ENCODE measurements at places on chromosomes 3 and 15.

GRCh38 chr3:15310491-15311370, 21.7 kb downstream of the SH3BP5 start:
- DNase-seq = peak; percentile 94

DNA sequence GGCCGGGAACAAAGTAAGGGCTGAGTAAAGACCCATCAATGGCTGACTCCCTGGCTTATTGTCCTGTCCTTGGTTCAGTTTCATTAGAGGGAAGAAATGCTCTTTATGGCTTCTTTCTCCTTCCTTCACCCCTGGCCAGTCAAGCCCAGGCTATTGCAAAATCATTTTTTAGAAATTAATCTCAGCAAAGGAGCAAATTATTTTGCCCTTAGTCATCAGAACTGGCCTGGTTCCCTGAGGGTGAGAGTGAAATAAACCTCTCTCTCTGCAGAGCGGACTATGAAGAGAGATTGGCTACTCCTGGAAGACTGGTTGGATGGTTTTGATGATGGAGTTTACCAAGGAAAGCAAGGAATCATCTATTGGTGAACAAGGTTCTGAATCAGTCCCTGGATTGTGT, 52.7 kb upstream of the OXTR start:
- DNase-seq = no peak

GRCh38 chr3:106030627-106030963, 161.8 kb upstream of the CBLB start:
- no peak for DNase-seq

DNA sequence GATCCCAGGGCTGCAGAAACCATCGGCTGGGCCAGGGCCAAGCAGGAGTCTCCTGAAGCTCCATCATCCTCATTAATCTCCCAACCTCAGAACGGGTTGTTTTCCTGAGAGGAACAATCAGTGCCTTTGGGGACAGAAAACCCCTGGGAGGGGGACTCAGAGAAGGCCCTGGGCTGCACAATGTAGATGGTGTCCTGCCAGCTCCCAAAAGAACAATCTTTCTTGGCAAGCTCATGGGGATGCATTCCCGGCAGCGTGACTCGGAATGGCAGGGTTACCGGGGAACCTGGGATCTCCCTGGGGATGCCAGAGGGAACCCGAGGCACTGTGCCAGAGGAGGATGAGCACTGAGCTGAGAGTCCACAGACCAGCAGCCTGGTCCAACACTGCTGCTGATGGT, 72.1 kb upstream of the ATP2B2 start:
- DNase-seq = no peak

GRCh38 chr3:38107911-38108648, 28.8 kb downstream of the ACAA1 start:
- DNase-seq = no peak

GRCh38 chr3:12394569-12395271, 89.6 kb upstream of the TSEN2 start:
- DNase-seq = no peak

DNA sequence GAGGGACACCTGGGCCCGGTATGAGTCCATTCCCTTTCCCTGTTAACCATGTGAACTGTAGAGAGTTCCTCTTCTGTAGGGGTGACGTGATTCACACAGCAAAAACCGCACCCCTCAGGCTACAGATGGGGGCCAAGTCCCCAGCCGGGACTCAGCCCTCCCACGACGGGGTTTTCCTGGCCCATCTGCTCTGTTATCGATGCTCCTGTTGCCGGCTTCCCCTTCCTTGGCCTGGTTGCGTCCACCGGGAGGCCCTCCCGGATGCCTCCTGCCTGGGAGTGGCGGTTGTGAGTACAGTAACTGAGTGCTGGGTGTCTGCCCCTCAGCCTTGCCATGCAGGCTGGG, 817 bp upstream of the PLXNA1 start:
- peak; percentile 14 for DNase-seq

DNA sequence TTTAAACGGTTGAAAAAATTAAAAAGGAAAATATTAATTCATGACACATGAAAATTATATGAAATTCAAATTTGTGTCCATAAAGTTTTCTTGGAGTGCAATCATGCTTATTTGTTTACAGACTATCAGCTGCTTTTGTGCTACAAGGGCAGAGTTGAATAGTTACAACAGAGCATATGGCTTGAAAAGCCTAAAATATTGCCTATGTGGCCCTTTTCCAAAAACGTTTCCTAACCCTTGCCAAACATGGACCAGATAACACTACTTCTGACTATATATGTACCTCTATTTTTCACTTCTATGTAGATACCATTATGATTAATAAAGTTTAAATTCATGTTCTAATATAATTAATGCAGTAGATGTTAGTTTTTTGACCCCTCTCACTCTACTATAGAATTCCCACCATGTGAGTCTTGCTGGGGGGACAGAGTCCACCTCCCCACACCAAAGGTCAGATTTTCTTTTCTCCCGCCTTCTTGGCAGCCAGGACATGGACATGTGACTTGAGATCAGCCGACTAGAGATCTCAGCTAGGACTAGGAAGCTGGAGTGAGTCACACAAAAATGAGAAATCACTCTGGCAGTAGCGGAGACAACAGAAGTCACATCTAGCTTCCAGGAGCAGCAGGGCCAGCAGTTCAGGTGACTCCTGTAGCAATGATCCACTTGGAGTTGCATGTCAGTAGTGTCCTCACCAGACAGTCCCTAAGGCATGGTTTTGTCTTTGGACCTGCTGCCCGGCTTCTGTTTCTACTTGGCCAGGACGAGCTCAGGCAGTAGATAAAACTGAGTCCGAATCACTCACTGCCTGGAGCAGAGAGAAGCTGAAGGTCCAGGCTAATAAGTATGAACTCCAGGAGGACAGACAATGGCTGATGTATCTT, 22.4 kb downstream of the CIAO2A start:
- DNase-seq = peak; percentile 78

GRCh38 chr3:97793420-97794019, 28.3 kb upstream of the CRYBG3 start:
- DNase-seq = peak; percentile 1

- DNase-seq = no peak
Observed at GRCh38 chr3:55870594-55870993, 383.5 kb upstream of the WNT5A start.

- no peak for DNase-seq
Observed at GRCh38 chr3:187648177-187648576, 22.0 kb downstream of the SST start.

GRCh38 chr15:77513226-77513625, 92.5 kb downstream of the HMG20A start:
- no peak for DNase-seq

DNA sequence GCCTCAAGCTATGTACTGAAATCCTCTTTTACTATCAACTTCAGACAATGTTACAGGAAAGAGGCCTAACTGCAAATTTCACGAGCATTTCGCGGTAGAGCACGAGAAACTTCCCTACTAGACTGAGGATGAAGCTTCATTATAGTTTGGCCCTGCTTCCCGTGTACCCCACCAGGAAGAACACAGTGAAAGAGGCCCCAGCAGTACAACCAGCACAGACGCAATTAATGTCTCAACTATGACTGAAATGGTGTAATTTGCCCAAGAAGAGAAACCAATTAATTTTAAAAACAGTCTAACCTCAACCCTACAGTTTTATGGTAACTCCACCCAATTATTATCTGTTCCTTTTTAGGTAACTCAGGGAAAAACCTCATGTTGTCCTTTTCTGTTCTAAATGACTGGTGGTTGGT, 12.1 kb downstream of the CHSY1 start:
- no peak for DNase-seq

DNA sequence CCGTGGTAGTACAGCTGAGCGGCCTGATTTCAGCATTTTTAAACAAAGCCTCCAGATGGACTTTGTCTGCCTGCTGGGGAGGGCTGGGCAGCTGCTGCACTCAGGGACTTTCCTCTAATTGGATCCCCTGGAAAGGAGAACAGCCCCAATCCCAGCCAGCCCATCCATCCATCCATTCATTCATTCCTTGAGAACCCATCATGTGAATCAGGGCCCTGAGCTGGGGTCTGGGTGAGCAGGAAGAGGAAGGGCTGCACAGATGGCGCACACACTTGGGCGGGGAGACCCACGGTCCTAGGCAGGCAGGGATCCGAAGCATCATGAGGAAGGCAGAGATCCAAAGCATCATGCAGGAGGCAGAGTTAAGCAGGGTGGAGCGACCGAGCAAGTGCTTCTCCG, 45.7 kb downstream of the TPRA1 start:
- DNase-seq = no peak

GRCh38 chr3:23319366-23320312, 116.5 kb downstream of the UBE2E2 start:
- no peak for DNase-seq

DNA sequence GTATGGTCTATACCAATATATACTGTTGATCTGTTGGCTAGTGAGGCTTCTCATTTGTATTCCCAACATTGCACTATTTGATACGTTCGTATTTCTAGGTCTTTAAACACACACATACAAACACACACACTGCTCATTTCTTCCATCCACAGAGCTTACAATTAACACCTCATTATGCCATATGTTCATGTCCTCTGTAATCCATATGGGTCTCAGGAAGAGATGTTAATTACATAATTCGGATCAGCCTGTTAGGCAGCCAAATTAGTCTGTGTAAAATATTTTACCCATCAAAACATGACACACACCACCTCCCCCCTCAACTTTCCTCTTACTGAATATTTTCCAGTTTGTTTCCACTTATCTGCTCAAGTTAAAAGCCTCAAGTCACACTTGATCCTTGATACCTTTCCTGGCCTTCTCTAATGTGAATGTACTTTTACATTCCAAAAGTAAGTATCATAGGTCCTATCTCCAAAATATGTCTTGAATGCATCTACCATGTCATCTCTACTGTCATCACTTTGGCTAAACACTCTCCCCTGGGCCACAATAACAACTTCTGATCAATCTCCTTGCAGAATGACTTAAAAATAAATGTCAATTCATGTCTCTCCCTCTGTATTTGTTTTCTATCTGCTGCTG, 28.2 kb downstream of the EOGT start:
- no peak for DNase-seq

GRCh38 chr3:164096352-164096751, 981.9 kb downstream of the SI start:
- DNase-seq = no peak

DNA sequence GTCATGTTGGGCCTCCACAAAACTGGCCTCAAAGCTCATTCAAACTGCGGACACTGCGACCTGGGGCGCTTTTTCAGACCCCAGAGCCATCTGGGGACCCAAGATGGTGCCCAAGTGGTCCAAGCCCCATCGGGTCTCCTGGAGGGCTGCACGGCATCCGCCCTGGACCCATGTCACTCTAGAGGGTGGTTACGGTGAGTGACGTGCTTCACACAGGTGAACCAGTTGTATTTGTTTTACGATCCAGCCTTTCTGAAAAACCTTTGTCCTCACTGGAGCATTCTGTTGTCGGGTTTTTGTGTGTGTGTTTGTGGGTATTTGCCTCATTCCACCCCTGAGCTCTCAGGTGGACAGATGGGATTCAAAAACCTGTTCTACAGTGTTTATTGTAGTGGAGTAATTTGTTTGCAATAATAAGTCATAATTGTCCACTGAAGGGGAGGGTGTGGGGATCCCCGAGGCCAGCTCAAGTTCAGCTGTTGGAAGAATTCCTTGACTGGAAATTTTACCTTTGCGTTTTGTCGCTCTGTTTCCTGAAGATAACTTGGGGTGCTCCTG, 1.9 kb downstream of the SLC51A start:
- DNase-seq = no peak

- no peak for DNase-seq
Observed at GRCh38 chr3:184687363-184688015, 24.4 kb downstream of the MAGEF1 start.

DNA sequence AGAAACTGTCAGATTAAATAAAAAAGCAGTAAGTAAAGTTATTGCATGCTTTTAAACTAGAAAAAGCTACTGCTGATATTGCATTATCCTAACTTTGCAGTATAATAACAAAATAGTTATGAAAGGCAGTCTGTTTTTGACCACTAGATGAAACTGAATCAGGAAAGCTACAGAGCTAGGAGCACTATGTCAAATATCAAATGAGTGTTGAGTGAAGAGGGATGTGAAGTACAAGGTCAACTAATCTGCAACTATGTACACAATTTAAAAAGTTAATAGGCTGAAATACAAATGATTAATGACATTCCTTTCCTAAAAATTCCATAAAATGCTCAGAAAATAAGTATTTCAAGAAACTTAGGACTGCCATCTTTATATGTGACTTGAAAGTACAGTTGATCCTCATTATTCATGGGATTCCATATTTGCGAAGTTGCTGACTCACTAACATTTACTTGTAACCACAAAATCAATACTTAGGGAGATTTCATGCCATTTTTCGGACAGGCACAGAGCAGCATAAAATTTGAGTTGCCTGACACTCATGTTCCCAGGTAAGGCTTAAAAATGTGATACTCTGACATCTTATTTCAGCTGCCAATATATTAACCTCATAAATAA, 34.5 kb downstream of the SLC4A7 start:
- DNase-seq = no peak

GRCh38 chr3:101938262-101938847, 89.0 kb downstream of the NFKBIZ start:
- DNase-seq = no peak

DNA sequence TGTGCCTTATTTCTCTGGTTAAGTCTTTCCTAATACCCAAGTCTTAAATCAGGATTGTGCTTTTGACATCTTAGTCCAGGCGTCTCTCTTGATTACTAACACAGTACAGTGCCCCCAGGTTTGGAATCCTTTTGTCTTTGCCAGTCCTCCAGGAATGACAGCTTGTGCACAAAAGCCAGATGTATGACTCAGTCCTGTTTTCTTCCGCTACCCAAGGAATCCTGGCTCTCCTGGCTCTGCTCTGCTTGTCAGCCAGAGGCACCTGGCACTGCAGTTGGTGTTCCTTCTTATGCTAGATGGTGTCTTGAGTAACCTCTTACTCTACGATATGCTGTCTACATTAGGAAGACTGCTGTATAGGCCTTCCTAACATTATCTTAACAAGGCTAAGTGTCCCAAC, 728.2 kb upstream of the NECTIN3 start:
- no peak for DNase-seq

DNA sequence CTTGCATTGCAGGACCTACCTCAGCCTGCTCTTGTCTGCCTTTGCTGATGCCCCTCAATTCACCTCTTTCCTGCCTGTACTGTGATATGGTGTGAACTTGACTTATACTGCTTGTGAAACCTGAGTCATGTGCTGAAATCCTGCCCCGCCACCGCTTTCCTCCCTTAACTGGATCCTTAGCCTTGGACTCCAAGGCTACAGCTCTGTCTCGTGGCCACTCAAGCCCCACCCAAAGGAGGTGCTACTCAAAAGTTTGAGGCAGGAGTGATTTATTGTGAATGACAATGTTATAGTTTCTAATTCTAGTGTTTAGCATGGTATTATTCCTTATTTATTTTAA, 56.1 kb downstream of the MYZAP start:
- no peak for DNase-seq

- DNase-seq = no peak
Observed at GRCh38 chr3:70779296-70779695, 466.9 kb upstream of the MDFIC2 start.

GRCh38 chr15:26201177-26201858, 338.2 kb upstream of the ATP10A start:
- DNase-seq = no peak

DNA sequence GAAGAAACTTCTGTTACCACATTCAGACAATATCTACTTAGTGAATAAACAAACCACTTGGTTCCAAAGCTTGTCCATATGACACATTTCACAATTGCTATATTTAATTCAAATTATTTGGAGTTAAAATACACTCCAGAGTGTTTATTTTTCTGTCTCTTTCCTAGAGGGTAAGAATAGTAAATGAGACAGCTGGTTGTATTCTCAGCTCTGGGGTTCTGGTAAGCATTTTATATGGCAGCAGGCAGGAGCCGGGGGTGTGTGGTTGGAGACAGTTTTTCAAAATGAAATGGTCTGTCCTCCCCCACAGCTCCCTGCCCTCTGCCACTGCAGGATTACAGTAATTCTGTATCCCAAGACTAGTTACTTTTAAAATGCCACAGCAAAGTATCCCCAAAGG, 10.9 kb upstream of the SEC61A1 start:
- no peak for DNase-seq
